NCI-H187 treated with DMSO at 0.1 percent for 48 hours (cell line): ENCODE measurements at places on chromosomes 11 and 22.

- no peak for DNase-seq
Measured at GRCh38 chr11:125211948-125212340, 47.4 kb downstream of the PKNOX2 start.

- DNase-seq: no peak
Measured at GRCh38 chr11:62125316-62125715, 1.5 kb downstream of the INCENP start.

- no peak for DNase-seq
Measured at GRCh38 chr22:46536537-46537224, 739 bp downstream of the CELSR1 start.

GRCh38 chr11:70131606-70132190, 53.6 kb downstream of the ANO1 start:
- DNase-seq: no peak

GRCh38 chr22:45896964-45897538, 79.9 kb downstream of the WNT7B start:
- no peak for DNase-seq

- DNase-seq: no peak
Measured at GRCh38 chr22:27106985-27107384, 449.6 kb downstream of the MIAT start.

DNA sequence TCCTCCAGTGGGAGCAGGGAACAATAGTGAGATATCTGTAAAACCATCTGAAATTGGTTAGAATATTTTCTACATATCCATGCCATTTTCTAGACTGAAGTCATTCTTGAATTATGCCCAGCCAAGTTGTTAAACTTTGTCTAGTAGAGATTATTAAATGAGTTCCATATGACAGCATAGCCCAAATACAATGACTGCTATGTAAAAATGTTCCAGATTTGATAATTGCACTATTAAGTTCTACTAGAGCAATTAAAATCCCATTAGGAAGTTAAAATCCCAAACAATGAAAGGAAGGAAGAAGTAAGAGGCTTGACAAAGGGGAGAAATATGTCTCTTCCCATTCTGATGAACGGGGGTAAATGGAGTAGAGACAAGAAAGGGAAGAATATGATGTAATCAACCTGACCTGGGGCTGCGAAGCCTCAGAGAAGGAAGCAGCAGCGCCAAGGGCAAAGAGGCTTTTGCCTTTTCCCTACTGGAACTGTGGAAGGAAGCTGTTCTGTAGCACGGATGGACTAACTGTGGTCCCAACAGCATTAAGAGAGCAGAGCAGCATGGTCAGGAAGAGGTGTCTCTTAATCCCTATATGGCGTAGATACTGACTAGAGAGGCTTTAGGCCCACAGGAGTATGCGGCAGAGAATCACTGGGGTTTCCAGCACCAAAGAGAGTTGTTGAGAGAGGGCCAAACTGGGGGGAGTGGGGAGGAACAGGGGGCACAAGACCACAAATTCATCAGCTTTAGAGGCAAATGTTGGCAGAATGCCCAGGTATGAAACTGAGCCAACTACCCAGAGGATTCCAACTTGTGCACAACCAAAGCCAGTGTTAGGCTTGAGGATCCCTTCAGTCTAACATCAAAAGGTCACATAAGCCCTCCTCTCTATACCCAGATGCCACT, 26.7 kb downstream of the RRP8 start:
- no peak for DNase-seq

- DNase-seq: no peak
Measured at GRCh38 chr11:115599125-115599524, 94.9 kb upstream of the CADM1 start.
